ENCODE measurements at places on chromosomes 3 and 15. TPM values are rescaled to one million over a fixed set of nuclear protein-coding genes. Genes with fewer than 3 reads are reported as not detected.

The MUC20 gene
- total RNA-seq = 1.8 TPM

The SAMMSON gene
- not detected for total RNA-seq

The GUCA1C gene
- not detected for total RNA-seq

The IGSF11 gene
- total RNA-seq = 0.40 TPM

The TTLL13 gene
- 0.47 TPM for total RNA-seq

The TNIK gene
- 11.4 TPM for total RNA-seq

The CP gene
- total RNA-seq = 89.0 TPM

The KCNH8 gene
- total RNA-seq = 2.6 TPM

The PIF1 gene
- total RNA-seq = 3.8 TPM

The PHC3 gene
- total RNA-seq = 93.0 TPM

The TMEM207 gene
- not detected for total RNA-seq

Data from spleen (tissue), 13 donors.